ENCODE measurements at places on chromosomes 13 and 19.

DNA sequence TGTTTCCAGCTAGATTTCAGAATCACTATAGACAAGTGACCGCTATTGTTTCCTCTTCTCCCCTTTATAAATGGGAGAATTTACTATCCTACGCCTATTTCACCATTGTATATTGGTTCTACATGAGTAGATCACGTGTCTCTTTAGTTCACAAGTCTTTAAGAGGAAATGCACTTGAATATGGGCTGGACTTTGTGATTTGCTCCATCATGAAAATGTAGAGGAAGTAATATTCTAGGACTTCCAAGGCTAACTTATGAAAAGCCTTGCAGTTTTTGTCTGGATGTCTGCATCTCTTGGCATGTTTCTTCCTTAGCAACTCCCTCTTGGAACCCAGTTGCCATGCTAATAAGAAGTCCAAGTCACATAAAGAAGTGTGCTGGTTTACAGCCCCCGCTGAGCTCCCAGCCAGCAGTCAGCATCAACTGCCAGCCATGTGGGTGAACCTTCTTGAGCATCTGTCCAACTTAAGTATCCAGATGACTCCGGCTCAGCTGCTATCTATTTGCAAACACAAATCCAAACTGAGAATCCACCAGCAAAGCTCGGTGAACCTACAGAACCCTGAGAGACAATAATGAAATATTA, 4.8 kb upstream of the FBXL3 start:
- no peak for DNase-seq

DNA sequence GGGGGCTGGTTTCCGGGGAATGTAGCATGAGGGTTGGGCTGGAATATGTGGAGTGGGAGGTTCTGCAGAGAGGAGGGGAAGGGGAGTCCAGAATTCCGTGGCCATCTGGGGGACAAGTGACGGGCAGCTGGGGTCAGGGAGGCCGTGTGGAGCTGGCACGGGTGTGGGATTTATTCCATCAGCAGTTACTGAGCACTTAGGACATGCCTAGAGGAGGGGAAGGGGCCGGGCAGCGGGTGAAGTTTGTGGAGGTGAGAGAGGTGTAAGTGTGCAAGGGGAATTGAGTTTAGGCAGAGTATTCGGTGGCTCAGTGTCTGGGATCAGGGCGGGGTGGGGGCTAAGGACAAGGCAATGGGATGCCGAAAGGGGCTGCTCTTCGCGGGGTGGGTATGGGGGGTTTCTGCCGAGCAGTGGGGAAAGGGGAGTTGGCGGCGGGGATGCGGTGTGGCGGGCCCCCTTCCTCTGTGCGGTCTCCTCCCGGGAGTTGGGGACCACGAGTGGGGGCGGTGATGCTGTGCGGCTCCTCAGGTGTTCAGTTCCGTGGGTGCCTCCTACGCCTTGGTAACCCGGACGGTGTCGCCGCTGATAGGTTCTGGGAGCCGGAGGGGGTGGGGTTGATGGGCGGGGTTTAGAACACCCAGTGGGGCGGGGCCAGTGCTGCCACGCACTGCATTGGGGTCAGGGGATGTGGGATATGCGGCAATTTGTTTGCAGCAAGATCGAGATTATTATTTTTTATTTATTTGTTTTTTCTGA, 5.4 kb downstream of the CCDC61 start:
- DNase-seq = no peak

DNA sequence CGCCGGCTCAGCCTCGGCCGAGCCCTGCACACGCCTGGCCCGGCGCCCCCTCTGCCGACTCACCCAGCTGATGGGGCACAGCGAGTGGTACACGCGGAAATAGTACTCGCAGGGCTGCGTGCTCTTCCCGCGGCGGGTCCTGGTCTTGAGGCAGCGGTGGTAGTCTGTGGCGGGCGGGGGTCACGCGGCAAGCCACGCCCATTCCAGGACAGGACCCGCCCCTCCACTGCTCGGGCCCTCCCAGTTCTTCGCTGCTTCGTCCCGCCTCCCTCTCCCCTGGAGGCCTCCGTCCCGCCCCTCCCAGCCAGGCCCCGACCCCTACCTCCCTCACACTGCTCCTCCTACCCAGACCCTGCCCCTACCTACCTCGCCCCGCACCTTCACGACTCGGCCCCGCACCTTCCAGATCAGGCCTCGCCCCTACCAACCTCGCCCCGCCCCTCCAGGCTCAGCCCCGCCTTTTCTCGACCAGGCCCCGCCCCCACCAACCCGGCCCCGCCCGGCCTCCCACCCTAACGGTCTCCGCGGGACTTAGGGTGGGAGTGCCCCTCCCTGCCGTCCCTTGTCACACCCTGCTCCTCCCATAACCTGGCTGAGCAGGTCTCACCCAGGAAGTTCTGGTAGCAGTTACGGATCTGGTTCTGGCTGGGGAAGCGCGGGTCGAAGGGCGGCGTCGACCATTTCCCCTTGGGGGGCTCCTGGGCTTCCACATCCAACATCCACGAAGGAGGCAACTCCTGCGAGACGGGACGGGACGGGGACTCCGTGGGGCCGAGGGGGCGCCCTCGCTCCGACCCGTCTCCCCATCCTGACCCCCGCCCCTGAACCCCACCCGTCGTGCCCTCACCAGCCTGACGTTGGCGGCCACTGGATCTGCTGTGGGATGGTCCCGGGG, 469 bp downstream of the COX6B2 start:
- peak; percentile 65 for DNase-seq

DNA sequence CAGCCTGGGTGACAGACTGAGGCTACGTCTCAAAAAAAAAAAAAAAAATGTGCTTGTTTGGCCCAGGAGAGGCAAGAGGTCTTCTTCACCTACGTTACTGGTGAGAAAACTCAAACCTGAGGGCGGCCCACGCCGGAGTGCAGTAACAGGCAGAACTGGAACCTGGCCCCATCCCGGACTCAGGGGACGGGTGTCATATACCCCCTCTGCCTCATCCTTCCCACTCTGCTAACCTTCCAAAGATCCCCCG, 414 bp upstream of the ADAT3 start:
- DNase-seq = no peak

DNA sequence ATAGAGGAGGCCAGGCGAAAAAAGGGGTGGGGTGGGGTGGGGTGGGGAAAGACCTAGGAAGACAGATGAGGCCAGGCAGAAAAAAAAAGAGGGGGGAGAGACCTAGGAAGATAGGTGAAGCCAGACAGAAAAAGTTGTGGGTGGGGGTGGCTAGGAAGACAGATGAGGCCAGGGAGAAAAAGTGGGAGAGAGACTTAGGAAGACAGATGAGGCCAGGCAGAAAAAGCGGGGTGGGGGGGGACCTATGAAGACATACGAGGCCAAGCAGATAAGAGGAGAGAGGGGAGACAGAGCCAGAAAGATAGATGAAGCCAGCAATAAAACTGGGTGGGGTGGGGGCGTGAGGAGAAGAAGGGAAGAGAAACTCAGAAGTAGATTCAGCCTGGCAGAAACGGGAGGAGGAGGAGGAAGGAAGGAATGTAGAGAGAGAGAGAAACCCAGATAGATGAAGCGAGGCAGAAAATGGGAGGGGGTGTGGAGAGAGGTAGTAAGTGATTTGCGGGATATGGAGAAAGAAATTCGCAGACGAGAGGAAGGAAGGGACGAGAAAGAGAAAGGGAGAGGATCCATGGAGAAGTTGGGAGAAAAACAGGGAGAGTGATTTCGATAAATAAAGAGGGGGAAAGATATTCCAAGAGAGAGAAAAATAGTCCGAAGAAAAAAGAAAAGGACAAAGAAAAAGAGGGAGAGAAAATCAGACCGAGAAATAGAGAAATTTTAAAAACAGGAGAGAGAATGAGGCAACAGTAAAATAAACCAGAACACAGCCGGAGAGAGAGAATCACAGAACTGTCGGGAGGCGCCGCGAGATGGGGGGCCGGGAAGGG, 12.2 kb upstream of the CACNG6 start:
- no peak for DNase-seq

- DNase-seq = no peak
Observed at GRCh38 chr19:30783936-30784335, 411.8 kb downstream of the ZNF536 start.

- peak; percentile 88 for DNase-seq
Observed at GRCh38 chr13:26425443-26426358, 131.8 kb upstream of the WASF3 start.

DNA sequence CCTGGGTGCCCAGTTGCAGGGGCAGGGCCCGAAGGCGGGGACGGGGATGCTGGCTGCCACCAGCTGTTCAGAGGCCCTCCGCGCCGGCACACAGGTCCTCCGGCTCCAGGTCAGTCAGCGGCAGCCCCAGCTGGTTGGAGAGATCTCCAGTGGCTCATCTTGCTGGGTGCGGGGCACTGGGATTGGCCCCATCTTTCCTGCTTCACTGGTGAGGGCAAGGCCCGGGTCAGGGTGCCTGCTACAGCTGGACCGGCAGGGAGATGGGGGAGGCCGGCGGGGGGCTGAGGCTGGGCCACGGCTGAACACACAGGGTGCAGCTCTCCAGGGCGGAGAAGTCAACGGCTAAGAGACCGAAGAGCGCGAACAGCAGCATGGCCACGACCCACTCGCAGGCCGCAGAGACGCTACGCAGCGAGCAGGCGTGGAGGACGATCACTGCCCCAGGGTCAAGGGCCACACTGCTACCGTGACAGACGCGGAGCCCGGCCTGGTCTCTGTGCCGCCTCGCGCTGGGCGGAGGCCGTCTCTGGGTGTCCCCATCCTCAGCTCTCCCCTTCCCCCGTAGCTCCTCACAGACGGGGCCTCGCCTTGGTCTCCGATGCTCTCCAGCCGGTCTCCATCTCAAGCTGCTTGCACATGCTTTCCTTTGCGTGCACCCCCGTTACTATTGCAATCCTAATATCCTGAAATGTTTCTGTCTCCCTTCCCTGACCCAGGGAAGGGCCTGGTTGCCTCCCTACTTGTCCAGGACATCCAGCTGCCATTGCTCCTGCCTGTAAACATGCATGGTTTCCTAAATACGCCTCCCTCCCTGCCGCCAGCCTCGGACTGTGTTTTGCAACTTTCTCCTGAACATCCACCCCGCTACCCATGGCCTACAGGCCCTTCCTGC, 12.3 kb downstream of the TMEM150B start:
- no peak for DNase-seq

DNA sequence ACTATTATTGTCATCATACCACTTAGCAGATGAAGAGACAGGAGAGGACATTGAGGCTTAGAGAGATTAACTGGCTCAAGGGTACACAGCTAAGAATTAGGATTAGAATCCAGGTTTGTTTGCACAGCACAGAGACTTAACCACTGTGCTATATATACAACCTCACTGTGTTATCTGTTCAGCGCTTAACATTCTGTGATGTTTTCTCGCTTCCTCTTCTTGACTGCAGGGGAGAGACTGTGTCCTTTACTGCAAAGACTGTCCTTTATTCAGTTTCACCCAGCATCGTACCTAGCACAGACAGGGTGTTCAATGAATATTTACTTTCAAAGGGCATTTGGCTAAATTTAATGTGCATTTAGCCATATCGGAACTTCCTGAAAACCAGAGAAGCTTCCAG, 54.9 kb upstream of the PCDH8 start:
- no peak for DNase-seq

DNA sequence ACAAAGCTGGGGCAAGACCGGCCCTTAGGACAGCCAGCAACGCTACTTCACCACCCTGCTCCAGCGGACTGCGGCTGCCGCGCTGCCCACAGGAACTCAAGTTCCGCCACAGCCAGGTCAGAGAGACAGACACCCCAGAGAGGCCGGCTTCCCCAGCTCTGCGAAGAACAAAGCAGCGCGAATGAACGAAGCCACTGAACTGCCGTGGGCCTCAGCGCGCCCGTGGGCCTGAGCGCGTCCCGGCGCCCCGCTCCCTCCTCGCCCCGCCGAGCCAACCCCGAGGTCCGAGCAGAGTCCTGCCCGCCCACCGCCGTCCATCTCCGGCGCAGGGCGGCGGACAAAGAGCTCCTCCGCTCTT, 158.4 kb downstream of the RNF17 start:
- peak; percentile 77 for DNase-seq

DNA sequence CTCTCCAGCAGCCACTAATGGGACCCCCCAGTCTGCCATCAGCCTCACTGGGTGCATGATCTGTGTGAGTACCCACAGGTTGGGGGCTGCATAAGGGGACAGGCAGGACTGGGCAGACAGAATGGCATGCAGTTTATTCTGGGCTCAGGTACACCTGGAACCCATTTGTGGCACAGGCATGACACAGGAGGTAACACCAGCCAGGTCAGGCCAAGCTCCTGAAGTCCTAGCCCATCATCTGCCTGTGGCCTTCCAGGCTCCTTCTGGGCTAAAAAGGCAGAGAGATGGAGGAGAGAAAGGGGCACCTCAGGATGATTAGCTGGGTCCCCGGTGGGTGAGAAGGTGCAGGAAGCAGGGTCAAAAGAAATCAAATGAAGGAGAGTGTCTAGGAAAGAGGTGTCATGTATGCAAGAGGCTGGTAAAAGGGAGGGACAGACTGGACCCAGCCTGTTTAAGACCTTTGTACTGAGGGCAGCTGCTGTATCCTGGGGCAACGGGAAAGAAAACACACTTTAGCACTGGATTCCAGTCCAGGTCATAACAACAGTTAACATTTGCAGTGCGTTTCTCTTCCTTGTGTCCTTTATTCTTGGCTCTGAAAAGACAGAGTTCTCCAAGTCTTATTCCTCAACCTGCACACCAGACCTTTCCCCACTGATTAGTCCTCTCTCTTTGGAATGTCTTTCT, 20.2 kb upstream of the DGKH start:
- DNase-seq = peak; percentile 83

- DNase-seq = no peak
Observed at GRCh38 chr19:6527893-6528543, 2.8 kb upstream of the TNFSF9 start.

DNA sequence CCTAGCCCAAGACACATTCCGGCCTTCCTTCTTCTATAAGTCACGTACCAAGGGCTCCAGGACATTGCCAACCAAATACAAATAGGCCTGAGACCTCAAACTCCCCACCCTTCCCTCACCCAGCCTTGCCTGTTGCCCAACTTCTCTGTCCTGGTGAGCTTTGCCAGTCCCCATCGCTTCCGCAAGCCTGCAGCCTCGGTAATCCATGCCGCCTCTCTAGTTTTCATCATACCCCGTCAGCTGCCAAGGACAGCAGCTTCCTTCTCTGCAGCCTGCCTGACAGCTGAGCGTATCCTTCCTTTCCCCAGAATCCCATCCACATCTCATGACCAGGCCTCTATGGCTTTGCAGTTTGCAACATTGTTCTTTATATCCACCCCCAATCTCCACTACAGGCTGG, 36.6 kb upstream of the POMP start:
- no peak for DNase-seq

DNA sequence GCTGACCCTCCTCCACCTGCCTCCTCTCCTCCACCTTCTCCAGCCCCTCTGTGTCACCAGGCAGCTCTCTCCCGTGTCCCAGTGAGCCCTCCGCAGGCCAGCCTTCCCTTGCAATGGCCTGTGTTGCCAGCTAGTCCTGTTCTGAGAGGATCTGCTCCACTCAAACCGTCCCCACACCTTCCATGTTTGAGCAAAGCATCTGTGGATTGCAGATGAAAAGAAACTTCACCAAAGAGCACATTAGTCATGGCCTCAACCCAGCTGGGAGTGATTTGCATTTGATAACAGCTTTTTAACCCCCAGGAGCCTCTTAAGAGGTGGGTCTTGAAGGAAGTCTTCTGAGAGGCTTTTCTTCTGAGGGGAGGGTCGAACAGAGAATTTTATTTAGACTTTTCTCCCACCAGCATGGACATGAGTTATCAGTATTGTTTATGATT, 72.8 kb downstream of the COL4A2 start:
- DNase-seq = no peak
